ENCODE measurements at places on chromosomes 1 and 21.

DNA sequence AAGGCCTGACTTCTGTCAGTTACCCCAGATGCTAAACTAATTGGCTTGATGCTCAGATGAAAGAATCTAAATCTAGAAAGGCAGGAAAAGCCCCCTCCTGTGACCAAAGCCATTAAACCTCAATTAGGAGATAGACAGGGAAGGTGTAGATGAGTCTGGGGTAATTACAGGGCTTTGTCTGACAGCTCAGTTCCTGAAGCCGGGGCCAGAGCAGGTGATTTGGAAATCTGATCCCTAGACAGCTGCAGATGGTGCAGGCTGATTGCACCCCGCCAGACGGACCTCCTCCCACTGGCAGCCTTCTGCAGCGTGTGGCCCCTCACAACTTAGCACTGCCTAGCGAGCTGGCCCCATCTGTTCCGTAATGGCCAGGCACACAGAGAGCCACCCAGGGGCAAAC, 395.1 kb downstream of the HLX start:
- DNase-seq = no peak

GRCh38 chr1:2185880-2186855, 8.4 kb downstream of the FAAP20 start:
- DNase-seq = no peak

DNA sequence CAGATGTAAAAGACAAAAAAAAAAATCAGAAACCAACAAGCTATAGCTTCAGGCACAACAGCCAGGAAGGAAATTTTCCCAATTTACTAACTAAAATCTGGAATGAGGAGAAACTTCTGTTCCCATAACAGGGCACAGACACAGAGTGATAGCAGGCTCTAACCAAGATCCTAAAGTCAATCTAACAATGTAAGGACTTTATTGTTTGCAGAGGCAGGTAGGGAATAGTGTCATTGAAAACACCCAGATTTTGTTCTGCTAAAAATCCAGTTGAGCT, 166.6 kb upstream of the ATP1B1 start:
- DNase-seq = no peak

DNA sequence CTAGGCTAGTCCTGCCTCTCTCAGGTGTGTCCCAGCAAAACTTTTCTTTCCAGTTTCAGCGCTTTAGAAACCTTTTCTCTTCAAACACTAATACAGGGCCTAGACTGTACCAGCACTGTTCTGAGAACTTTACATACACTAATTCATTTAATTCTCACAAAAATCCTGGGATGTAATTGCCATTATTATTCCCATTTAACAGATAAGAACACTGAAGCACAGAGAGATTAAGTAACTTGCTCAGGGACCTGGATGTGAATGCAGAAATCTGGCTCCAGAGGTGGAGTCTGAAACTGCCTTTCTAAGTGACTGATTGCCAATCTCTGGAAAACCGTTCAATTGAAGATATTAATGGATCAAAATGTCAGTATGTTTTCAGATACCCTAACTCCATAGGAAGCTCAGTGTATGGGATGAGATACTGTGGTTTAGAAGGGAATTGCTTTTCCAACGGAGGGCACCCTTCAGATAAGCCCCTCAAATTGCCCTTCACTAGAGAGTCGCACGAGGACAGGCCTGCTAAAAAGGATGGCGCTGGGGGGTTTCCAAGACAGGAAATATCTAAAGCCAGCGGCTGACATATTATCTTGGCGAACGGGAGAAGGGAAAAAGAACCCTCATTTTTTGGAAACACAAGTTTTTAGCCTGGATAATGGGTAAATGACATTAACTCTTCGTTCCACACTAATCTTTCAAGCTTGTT, 698 bp upstream of the UCK2 start:
- DNase-seq = no peak

DNA sequence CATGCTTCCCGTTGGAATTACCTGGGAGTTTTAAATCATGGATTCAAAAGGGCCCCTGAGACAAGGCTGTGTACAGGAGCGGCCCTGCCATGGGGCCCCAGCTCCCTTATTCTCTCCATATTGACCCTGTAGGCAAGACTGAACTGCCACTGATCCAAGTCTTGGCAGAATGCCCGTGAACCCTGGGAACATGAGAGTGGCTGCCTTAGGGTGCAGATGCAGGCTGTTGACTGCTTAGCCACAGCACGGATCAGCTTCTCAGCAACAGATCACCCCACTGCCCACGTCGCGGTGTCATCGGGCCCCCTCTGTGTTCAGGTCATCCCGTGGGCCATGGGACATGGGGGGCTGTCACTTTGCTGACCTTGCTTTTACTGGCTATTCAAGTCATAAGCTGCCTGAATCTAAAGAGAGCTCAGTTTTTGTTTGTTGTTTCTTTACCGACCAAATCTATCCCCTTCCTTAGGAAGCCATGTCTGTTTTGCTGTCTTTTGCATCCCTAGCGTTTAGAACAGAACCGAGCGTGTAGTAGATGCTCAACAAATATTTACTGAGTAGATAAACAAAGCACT, 83.4 kb downstream of the MATN1 start:
- no peak for DNase-seq

DNA sequence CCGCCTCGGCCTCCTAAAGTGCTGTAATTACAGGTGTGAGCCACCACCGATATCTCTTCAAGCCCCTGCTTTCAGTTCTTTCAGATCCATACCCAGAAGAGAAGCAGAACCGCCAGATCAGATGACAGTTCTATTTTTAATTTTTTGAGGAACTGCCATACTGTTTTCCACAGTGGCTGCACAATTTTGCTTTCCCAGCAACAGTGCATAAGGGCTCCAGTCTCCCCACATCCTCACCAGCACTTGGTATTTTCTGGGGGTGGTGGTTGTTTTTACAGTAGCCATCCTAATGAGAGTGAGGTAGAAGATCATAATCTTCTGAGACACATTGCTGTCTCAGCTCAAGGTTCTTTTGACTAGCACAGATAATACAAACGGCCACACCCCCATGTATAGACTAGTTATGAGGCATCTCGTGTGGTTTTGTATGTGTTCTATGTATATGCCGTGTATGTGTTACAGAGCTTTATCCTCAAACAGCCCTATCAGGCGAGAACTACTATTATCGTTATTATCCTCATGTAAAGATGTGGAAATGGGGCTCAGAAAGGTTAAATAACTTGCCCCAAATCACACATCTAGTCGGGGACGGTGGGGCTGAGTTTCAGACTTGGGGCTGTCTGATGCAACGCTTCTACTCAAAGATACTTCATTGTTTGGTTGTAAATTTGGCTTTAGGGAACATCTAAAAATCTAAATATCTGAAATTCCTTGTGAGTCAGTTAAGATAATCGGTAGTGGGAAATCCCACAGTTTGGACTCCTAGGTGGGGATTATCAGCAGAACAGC, 12.0 kb downstream of the FHAD1 start:
- DNase-seq = no peak

DNA sequence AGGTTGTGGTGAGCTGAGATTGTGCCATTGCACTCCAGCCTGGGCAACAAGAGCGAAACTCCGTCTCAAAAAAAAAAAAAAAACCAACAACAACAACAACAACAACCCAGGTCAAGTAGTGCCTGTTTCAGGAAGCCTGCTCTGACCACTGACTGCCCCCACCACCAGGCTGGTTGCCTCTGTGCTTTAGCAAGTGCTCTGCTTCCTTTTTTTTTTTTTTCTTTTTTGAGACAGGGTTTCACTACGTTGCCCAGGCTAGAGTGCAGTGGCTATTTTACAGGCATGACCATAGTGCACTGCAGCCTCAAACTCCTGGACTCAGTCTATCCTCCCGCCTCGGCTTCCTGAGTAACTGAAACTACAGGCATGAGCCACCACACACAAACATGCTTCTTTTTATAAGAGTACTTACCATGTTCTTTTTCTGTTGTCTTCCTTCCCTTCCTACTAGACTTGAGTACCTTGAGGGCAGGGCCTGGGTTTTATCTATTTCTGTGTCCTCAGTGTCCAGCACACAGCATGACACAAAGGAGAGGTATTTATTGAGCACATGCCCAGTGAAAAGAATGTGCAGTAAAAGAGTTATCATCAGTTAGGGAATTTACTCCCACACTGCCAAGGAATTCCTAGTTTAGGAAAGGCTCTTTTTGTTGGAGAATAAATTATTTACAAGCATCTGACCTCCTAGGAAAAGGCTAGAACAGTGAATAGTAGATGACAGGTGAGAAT, 9.9 kb upstream of the COA7 start:
- DNase-seq = no peak

- DNase-seq = no peak
Observed at GRCh38 chr1:81325397-81325796, 475.3 kb upstream of the ADGRL2 start.

GRCh38 chr1:161933592-161934588, 89.8 kb downstream of the OLFML2B start:
- DNase-seq = no peak

GRCh38 chr1:26279456-26280332, at the start of gene SH3BGRL3:
Gene SH3BGRL3 (plus strand): TSS chr1:26280086. CDS start chr1:26280156, 70 bp downstream.
- no peak for DNase-seq

- DNase-seq = no peak
Observed at GRCh38 chr1:54710434-54710833, 5.2 kb upstream of the TTC4 start.

- no peak for DNase-seq
Observed at GRCh38 chr21:42025376-42026081, 15.4 kb upstream of the ZBTB21 start.
